ENCODE measurements at places on chromosomes 12 and 14.

GRCh38 chr14:68027276-68027675, 207.7 kb downstream of the RAD51B start:
- no peak for DNase-seq

- peak; percentile 31 for DNase-seq
These were observed 27.6 kb downstream of the BHLHE41 start for GRCh38 chr12:26097046-26097878.

- no peak for DNase-seq
These were observed 61.1 kb upstream of the C12orf71 start for GRCh38 chr12:27143256-27144069.

GRCh38 chr12:8905546-8905945, 8.8 kb upstream of the PHC1 start:
- DNase-seq, result no peak

DNA sequence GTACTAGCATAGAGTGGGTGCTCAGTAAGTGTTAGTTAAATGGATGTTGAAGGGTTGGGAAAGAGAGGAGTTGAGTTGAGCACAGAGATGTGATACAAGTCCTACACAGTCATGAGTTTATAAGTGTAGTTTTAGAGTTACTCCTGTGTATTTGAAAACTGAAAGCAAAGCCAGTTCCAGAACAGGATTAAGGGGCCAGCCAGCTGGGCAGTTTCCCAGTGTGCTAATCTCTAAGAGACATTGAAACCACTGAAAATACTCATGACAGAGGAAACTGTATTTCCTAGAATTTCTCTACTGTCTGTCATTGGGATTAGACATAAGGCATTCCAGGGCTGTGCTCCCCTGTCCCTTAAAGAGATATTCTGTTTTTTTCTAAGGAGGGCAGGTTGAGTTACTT, 101.0 kb downstream of the DERA start:
- no peak for DNase-seq

DNA sequence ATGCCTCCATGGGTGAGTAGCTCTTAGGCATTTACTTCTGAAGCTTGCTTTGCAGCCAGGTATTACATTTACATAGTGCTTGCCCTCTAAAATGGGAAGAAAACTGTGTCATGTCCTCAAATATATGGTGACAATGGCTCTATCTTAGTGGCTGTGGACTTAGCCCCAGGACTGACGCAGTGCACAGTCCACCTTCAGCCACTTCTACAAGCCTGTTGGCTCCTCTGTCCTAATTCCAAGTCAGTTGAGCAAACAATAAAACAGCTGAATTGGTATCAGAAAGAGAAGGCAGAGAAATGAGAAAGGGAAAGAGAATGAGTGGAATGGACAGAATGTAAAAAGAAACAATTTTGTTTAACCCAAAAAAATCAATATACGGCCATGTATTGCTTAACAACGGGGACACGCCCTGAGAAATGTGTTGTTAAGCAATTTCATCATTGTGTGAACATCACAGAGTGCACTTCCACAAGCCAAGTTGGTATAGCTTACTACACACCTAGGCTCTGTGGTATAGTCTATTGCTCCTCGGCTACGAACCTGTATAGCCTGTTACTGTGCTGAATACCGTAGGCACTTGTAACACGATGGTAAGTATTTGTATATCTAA, 93.5 kb downstream of the GRIN2B start:
- DNase-seq, result no peak

DNA sequence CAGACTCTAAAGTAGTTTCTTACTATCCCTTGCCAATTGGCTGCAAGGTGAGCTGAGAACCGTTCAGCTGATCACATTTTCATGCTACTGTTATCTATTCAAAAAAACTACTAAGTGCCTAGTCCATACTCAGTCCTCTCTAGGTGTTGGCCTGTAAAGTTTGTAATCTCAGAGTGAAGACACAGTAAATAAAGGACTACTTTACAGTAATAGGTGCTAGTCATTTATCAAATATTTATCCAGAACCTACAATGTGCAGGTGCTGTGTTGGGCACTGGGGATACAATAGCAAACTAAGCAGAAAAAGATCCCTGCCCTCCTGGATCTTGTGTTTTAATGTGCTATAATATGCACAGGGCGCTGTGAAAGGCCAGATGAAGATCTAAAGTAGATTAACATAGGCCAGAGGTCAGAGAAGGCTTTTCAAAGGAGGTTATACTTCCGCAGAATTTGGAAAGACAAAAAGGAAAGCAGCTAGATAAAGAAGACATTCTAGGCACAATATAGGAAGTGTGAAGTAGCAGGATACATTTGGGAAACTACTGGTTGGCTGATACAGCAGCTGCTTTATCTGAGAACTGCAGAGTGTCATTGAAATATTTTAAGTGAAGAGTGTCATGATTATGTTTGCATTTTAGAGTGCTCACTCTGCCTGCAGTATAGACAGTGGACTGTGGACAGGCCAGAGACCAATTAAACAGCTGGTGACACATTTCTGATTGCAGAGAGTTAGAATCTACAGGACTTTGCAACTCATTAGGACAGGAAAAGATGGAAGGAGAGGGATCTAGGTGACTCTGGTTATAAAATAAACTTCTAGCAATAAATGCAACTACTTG, 8.0 kb upstream of the ACTR10 start:
- no peak for DNase-seq

GRCh38 chr12:14619741-14620501, 52.2 kb upstream of the PLBD1 start:
- DNase-seq, result no peak
